Aorta (tissue), 5 donors: ENCODE measurements at places on chromosomes 1 and 21.

- H3K4me3 ChIP-seq, result peak within 1 kb of the TSS; percentile 86
- peak; percentile 92 for DNase-seq
- H3K27me3 ChIP-seq, result no peaks in the 10 kb centered on the region
- H3K36me3 ChIP-seq, result peaks cover 2% of the 10 kb centered on the region
- no peak within 1 kb of the TSS for H3K27ac ChIP-seq
Measured at GRCh38 chr21:44939532-44940115, at the start of gene SLX9. Gene SLX9 (plus strand): TSS chr21:44940029. CDS start chr21:44940058, 29 bp downstream.

DNA sequence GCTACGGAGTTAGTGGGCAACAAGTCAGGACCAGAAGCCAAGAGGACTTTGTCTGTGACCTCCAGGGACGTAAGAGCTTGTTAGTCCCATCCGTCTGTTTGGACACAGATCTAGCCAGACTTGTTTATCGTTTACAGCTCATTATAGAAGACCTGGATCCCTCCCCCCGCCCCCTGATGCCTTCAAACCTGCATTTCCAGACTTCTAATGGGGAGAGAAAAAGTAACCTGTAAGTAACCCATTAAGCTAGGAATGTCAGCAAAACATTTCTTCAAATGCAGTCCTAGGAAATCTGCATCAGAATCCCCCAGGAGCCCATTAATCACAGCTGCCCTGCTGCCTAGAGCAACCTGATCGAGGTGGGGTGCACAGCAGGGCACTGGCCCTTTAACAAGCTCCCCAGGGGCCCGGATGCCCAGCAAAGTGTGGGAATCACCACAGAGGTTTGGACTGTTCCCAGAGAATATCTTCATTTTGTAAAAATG lies 1.4 kb upstream of the MAD2L2 start:
- H3K36me3 ChIP-seq, result no peaks in the 10 kb centered on the region
- H3K4me3 ChIP-seq, result no peak overlapping the region
- no peaks in the 10 kb centered on the region for H3K4me1 ChIP-seq
- no peak overlapping the region for H3K27ac ChIP-seq
- H3K27me3 ChIP-seq, result no peaks in the 10 kb centered on the region

- no peaks in the 10 kb centered on the region for H3K27me3 ChIP-seq
- H3K4me1 ChIP-seq, result no peaks in the 10 kb centered on the region
- DNase-seq, result no peak
Measured at GRCh38 chr1:244727871-244728474, 75.0 kb downstream of the DESI2 start.

- H3K27me3 ChIP-seq, result no peaks in the 10 kb centered on the region
- no peak overlapping the region for H3K27ac ChIP-seq
- DNase-seq, result no peak
- H3K36me3 ChIP-seq, result peaks cover 4% of the 10 kb centered on the region
Measured at GRCh38 chr1:11138029-11138428, 38.4 kb upstream of the EXOSC10 start.

- H3K27me3 ChIP-seq, result no peaks in the 10 kb centered on the region
- DNase-seq, result no peak
- H3K27ac ChIP-seq, result no peak overlapping the region
- peaks cover 2% of the 10 kb centered on the region for H3K36me3 ChIP-seq
- H3K4me3 ChIP-seq, result no peak overlapping the region
- no peaks in the 10 kb centered on the region for H3K4me1 ChIP-seq
Measured at GRCh38 chr1:21818656-21819055, 6.6 kb downstream of the LDLRAD2 start.

DNA sequence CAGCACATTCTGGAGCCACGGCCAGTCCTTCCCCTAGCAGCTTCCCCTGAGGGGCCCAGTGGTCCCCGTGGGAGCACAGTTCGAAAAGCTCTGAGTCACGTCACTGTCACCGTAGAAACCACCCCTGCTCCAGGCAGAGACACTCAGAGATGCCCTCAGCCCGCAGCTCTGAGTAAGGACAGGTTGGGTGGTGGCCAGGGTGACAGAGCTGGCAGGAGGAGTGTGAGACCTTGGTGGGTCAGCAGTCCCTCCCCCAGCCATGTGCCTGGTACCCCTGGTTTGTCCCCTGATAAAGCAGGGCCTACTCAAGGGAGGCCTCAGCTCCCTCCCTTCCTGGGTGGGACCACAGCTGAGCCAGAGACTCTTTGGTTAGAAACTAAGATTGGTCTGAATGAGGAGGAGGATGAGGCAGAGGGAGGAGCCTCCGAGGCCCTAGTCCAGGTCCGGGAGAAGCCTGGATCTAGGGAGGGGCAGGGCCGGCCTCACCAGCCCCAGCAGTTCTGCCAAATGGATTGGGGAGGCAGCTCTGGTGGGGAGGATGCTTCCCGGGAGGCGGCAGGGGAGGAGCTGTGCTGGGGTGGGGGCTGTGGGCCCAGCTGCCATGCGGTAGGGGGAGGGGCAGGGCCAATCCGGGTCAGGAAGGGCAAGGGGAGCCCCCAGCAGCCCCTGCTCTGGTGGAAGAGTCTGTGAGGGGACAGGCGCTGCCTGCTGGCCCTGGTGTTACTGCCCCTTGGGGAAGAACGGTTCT lies 55.2 kb downstream of the SLC9A1 start:
- no peaks in the 10 kb centered on the region for H3K4me1 ChIP-seq
- H3K27me3 ChIP-seq, result no peaks in the 10 kb centered on the region
- DNase-seq, result peak; percentile 82
- no peaks in the 10 kb centered on the region for H3K36me3 ChIP-seq
- no peak overlapping the region for H3K27ac ChIP-seq
- no peak overlapping the region for H3K4me3 ChIP-seq

DNA sequence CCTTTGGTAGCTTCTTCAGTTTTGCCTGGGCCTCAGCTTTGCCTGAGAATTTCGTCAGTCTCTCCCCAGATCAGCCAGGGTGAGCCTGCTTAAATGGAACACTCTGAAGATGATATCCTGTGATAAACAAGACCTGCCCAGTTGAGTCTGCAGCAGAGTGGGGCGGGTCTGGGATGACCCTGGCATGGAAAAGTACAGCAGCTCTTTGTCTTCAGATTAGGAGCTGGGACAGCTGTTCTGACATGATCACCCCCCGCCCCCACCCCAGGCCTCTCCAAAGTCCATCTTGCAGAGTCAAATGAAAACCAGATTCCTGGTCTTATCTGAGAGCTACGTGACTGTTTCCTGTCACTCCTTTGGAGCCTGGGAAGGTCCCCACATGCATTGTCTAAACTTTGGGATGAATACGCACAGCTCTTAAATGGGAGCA lies 2.2 kb upstream of the TMEM51 start:
- DNase-seq, result no peak
- no peak overlapping the region for H3K27ac ChIP-seq
- H3K36me3 ChIP-seq, result no peaks in the 10 kb centered on the region
- no peaks in the 10 kb centered on the region for H3K4me1 ChIP-seq

DNA sequence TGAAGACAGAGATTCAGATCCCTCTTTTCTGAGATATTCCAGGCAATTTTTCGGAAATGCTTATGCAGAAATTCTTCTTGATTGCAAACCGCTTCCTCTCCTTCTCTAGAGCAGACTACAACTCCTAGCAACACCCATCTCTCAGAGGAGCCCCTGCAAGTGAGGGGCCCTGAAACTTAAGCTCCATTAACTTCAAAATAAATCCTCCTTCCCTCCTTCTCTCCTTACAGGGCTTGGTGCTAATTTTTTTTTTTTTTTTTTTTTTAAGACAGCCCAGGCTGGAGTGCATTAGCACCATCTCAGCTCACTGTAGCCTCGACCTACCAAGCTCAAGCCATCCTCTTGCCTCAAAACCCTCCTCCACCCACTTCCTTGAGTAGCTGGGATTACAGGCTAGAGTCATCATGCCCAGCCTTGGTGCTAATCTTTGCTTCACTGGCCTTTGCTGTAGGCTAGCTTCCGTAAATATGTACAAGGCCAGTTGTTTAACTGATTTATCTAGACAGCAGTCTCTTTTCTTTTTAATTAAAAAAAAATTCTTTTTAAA lies 30.2 kb upstream of the SFPQ start:
- H3K4me1 ChIP-seq, result no peaks in the 10 kb centered on the region
- DNase-seq, result no peak
- H3K4me3 ChIP-seq, result no peak overlapping the region
- H3K27ac ChIP-seq, result no peak overlapping the region
- H3K36me3 ChIP-seq, result no peaks in the 10 kb centered on the region
- no peaks in the 10 kb centered on the region for H3K27me3 ChIP-seq
